Activated naive CD4-positive, alpha-beta T cell treated with anti-CD3 and anti-CD28 coated beads, Interleukin-2, amount 50 U/mL, for 72 hours (primary cell): ENCODE measurements at places on chromosomes 7 and 10.

DNA sequence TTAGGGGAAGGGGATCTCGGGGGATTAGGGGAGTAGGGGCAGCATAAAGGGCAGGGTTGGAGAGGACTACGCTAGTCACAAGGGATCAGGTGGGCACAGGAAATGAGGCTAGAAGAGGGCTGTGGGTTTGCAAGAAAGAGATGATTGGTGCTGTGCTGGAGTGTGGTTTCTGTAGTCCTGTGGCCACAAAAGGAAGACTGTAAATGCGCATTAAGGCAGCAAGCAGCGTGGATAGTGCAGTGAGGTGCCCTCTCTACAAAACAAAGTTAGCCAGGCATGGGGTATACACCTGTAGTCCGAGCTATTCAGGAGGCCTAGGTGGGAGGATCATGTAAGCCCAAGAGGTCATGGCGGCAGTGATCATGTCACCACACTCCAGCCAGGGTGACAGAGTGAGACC is 212.1 kb downstream of the MLLT10 start:
- DNase-seq, result no peak

DNA sequence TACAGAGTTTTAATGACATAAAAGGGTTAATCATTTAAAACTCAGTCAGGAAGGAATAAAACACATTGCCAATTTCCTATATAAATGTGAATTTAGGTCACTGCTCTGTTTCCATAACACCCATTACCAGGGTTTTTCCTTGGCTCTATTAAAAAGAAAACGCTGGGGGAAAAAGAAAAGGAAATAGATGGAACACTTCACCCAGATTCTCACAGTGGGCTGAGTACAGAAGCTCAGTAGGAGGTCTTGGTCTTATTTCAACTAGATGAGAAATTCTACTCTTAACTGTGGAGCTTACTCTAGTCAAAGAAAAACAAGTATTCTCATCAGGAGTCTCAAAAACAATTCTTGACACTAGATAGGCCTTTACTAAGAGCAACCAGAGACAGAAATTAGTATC is 36.5 kb downstream of the GLUD1 start:
- no peak for DNase-seq

DNA sequence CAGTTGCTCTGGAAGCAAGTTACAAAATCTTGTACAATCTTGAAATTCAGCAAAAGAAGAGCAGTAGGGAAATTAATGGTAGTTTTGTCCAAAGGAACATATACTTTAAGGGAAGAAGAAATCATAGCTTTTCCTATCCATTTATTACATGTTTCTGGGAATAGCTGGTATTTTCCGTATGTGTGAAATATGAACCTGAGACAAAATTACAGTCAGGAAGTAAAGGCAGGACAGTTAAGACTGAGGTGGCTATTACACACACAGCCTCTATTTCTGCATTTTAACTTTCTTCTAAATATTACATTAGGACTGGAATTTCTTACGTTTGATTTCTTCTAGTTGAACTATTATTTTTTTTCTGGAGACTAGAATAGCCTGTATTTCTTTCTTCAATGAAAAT is 1197.3 kb downstream of the SORCS3 start:
- no peak for DNase-seq

GRCh38 chr10:93039721-93040120 is 20.9 kb upstream of the CYP26C1 start:
- no peak for DNase-seq

DNA sequence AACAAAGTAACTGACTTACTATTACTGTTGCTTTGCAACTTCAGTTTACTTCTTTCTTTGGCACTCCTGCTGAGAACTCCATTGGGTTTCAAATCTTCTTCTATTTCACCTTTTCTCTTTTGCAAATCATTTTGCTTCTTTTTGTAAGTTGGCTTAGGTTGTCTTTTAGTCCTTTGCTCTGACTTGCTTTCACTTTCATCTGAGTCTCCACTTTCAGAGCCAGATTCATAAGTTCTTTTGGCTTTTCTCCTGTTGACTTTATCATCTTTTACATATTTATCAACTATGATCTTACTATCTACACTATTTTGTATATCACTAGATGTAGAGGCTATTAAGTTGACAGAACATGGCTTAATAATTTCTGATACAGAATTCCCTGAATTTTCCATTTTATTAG is 73.4 kb downstream of the NRBF2 start:
- no peak for DNase-seq

DNA sequence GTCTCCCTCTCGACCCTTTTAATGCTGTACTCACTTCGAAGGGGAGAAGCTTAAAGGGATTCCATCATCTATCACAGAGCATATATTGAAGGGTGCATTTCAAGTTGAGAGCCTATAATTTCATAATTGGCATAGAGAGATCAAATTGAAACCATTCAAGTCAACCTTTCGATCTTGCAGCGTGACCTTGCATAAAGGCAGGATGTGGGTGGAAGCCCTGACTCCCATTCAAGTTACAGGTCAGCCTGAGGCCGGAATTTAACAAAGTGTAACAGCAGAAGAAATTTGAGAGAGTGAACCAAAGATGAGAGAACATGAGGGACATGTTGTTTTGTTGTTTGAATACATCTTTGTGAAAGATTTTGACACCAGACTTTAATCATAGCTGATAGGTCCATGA is 195.3 kb upstream of the TPK1 start:
- no peak for DNase-seq

DNA sequence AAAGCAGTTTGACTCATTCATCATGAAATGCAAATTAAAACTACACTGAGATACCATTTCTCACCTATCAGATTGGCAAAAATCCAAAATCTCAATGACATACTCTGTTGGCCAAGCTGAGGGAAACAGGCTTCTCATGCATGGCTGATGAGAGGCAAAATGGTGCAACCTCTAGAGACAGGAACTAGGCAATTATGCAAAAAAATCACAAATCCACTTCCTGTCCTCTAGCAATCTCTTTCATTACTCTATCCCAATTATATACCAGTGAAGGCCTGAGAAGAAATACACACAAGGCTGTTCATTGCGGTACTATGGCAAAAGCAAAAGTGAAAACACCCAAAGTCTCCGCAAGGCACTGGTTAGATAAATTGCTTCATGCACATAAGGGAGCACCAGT is 25.9 kb upstream of the PTPRN2 start:
- no peak for DNase-seq

- DNase-seq, result no peak
Measured at GRCh38 chr7:142482891-142483658, 225.2 kb upstream of the PRSS58 start.

GRCh38 chr10:7529638-7530037 is 118.8 kb upstream of the SFMBT2 start:
- no peak for DNase-seq

DNA sequence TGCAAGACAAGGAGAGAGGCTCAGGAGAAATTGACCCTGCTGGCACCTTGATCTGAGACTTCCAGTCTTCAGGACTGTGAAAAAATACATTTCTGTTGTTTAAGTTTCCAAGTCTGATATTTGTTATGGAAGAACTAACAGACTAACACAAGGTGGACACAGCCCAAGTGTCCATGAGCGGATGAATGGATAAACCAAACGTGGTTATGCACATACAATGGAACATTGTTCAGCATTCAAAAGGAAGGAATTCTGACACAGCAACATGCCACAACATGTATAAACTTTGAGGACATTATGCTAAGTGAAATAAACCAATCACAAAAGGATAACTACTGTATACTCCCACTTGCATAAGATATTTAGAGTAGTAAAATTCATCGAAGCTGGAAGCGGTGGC is 76.5 kb downstream of the FAM13C start:
- no peak for DNase-seq

DNA sequence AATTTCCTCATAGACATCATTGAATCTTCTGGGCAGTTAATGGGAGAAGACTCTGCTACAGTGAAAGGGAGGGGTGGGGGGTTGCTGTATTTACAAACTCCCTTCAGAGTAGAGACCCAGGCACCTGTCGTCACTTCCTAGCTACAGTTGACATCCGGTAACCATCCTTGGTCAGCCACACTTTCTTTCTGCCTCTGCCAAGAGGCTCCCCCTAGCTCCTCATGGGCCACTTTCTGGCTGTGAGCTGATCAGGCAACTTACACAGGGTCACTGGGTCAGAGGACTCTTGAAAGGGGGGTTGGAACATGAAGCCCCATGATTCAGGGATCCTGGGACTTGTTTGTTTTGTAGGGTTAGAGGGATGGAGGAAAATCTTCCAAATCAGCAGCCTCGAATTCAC is 1.2 kb downstream of the TECPR1 start:
- no peak for DNase-seq

DNA sequence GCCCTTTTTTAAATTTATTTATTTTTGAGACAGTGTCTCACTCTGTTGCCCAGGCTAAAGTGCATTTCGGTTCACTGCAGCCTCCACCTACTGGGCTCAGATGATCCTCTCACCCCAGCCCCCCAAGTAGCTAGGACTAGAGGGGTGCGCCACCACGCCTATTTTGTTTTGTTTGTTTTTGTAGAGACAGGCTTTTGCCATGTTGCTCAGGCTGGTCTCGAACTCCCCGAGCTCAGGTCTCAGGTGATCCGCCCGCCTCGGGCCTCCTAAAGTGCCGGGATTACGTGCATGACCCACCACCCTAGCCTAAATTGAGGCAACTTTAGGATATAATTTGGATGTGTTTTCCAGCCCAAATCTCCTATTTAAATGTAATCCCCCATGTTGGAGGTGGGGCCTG is 805 bp downstream of the ZNF736 start:
- DNase-seq, result no peak

GRCh38 chr7:46566097-46566774 is 645.2 kb upstream of the IGFBP3 start:
- DNase-seq, result no peak

GRCh38 chr7:139203992-139204391 is 27.0 kb upstream of the UBN2 start:
- DNase-seq, result no peak

DNA sequence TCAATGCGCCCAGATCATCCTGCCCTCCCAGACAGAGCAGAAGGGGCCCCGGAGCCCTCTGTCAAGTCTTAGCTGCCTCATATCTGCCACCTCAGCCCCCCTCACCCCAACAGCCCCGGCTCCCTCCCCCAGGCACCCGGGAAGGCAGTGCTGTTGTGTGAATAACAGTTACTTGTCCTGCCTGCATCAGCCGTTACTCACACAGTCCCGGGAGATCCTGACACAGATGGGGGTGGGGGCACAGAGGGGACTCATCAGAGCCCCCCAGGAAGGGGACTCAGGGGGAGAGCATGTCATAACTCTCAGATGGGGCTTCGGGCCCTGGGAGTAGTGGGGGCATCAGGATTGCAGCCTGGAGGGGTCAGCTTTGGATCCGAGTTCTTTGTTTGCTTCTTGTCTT is 12.4 kb upstream of the SERPINE1 start:
- DNase-seq, result no peak

- no peak for DNase-seq
Measured at GRCh38 chr10:114442091-114442630, 37.9 kb upstream of the AFAP1L2 start.

DNA sequence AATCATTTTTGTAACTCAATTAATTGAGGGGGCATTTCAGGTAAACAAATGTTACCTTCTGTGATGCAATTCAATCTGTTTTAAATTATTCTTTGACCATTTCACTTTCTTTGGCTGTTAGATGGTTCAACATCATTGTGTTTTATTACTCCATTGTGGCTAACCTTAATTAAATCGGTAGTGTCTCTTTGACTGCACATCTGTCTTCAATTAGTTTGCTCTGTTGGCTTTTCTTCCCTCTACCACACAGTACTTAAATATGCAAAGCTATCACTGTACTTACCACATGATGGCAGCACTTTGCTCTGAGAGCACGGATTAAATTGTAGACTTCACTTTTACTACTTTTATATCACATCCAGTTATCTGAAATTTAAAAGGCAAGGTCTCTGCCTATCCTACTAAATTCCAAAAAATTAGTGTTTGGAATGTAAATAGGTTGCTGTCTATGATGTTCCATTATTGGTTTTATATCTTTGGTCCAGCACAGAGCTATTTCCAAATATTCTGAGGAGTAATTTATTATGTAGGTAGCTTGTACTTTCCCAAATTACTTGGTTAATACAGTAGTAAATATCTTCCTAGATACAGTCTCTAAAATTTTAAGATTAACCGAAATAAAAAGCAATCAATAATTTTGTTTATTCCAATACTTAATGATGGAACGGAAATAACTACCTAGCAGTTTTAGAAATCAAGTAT is 352.0 kb downstream of the PCLO start:
- no peak for DNase-seq

- DNase-seq, result no peak
Measured at GRCh38 chr7:47528471-47528870, 53.4 kb downstream of the TNS3 start.

- no peak for DNase-seq
Measured at GRCh38 chr7:17234030-17234397, 64.4 kb upstream of the AHR start.

DNA sequence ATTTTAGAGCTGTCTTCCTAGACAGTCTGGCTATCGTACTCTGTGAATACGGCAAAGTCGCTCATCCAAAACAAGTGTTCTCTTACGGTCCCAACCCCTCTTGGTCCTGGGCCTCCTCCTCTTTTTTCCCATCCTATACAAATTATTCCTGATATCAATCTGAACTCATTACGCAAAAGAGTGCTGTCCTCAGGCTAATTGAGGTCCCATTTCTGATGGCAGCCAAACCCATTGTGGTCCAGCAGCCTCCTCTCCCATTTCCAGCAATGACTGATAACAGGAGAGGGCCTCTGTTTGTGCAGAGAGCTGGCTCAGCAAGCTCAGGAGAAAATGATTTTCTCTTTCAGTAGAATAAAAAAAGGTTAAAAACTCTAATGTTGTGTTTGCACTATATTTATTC is 203.4 kb upstream of the GHITM start:
- no peak for DNase-seq

GRCh38 chr7:47943676-47944474 is 4.4 kb downstream of the PKD1L1 start:
- DNase-seq, result no peak

DNA sequence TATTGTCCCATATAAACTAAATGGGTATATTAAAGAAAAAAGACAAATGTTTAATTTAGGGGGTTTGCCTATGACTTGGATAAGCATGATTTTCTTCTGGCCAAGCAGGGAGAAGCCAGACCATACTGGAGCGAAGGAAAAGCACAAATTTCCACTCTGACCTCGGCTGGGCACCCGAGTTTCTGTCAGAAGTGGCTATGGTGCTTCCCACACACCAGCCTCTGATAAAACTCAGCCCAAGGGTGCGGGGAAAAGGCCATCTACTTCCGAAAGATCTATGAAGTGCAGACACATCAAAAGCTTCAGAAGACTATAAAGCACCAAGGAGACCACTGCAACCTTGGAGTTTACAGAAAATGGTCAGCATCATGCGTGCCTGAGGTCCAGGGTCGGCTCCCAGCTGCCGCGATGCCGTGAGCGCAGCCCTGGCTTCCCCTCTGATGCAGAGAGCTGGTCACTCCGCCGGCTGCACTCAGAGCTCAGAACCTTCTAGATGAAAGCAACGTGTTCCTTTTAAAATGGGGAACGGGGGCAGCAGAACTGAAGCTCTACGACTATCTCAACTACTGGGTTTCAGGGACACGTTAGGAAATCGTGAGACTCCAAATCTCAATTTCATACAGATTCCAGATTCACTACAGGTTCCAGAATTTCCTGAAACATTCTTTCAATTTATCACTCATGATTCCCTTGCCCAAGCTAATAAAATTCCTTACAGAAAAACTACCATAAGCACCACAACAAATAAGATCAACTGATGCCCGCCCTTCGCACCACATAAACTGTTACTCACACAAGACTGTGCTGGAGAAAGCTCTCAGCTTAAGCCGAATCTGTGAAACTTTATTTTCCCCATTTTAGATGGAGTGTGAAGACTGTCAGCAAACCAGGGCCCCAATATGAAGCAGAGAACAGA is 84.5 kb downstream of the DIP2C start:
- DNase-seq, result no peak

GRCh38 chr10:68566351-68566750 is 6.2 kb downstream of the TET1 start:
- no peak for DNase-seq
